ENCODE measurements at places on chromosomes 2 and 18.

GRCh38 chr2:78779761-78780160, 245.7 kb upstream of the REG3G start:
- no peak for DNase-seq

DNA sequence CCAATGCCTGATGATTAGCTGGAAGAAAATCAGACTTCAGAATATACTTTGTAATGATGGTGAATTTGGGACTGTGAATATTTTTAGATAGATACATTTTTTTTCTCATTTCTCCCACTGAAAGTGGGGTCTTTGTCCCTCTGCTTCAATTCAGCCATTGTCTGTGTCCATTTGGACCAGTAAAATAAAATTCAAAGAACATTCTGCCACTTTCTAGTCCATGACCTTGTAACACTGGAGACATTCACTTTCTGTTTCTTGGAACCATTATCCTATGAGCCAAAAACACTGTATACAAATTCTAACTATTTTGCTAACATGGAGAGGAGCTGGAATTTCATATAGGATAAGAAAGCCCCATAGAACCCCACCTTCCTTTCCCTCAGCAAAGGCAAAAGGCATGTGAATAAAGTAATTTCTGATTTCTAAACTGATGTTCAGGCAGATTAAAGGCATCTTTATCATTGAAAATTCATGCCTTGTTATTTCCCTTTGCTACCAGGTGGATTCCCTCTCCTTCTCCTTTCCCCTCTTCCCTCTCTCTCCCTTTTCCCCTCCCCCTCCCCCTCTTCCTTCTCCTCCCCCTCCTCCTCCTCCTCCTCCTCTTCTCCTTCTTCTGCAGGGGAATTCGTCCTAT, 2010.4 kb upstream of the LRRTM1 start:
- no peak for DNase-seq

GRCh38 chr18:58590839-58591238, 38.1 kb downstream of the ALPK2 start:
- DNase-seq = no peak

DNA sequence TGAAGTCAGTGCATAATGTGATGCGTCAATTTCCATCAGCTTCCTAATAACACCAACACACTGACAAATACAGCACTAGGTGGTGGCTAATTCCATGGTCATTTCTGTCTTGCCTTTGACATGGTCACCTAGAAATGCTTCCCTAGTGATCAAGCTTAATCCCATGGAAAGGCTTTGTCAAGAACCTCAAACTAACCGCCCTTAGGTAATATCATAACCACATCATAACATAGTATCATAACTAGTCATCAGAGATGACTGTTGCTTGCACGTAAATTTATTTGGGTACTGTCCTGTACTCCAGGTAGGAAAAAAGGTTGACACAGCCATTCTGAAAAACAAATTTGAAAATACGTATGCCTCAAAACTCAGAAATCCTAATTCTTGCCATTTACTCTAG, 471.8 kb downstream of the IRS1 start:
- no peak for DNase-seq

DNA sequence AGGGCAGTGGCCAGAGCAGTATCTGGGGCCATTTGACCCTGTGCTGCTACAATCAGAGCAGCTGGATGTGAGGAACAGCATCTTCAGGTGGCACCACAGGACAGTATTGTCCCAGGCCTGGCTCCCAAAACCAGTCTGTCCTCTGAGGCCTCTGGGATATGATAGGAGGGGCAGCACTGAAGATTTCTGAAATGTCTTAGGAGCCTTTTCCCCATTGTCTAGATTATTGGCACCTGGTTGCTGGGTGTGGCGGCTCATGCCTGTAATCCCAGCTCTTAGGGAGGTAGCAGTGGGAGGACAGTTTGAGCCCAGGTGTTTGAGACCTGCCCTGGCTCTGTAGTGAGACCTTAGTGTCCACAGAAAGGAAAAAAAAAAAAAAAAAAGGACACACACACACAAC, 270.6 kb upstream of the FBXO11 start:
- no peak for DNase-seq

DNA sequence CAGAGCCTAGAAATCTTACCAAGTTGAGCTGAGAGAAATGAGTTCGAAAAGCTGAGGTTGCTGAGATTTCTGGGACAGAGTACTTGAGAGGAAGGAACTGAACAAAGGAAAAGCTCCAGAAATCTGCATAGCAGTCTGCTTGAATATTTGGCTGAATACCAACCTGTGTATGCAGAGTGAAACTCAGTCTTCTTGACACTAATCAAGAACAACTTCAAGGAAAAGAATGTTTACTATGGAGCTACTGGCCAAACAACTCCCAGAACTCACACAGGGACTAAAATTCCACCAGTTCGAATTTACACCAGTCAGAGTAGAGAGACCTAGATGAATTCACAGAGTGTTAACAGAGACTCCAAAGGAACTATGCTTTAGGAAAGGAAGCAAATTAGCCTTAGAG, 66.5 kb downstream of the USP37 start:
- no peak for DNase-seq

- no peak for DNase-seq
Measured at GRCh38 chr2:168424112-168424951, 31.7 kb upstream of the CERS6 start.

DNA sequence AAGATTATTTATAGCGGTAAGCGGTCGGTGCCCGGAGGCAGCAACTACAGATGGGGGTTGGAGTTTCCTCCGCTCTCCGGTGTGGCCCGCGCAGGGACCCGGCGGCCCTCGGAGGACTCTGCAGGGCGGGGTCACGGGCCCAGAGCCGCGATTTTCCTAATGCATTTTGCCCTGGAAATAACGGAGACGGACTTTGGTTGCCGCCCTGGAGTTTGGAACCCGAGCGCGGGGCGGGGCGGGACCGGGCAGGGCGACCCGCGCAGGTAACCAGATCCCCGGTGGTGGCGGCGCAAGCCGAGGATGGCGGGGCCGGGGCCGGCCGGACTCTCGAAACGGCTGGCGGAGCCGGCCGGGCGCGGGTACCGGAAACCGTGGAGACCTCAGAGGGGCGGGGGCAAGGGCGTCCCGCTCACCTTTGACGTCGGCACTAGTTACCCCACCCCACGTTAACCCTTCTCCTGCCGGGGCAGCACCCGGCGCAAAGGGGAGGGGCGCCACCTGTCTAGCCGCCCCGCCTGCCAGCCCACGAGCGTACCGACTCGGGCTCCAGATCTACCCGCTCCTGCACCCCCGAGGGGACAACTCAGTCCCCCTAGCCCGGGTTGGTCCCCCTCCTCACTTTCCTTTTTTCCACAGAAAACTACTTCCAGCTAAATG, 2.9 kb downstream of the CYP26B1 start:
- DNase-seq = no peak

DNA sequence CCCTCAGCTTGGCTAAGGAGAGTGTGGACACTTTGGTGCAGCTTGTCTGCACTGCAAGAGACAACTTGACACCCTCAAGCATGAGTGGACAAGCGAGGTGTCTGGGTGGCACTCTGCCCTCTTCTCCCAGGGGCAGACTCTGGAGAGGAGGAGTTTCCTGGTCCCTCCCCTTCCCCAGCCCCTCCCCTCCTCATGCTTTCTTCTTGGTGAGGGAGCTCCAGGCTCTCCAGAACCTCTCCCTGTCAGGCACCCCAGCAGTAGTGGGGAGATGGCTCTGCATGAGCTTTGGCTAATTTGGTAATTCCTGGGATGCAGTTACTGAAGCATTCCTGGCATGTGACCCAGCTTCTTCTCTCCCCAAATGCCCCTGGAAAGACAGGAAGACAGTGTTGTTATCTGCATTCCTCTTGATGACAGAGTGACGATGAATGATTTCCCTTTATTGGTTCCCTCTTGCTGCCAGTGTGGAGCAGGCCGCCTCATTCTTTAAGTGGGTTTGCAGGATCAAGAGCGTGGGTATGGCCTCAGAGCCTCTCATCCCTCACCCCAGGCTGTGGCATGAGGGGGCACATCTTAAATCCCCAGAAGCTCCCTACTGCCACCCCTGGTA, 89.2 kb downstream of the STPG4 start:
- DNase-seq = no peak

DNA sequence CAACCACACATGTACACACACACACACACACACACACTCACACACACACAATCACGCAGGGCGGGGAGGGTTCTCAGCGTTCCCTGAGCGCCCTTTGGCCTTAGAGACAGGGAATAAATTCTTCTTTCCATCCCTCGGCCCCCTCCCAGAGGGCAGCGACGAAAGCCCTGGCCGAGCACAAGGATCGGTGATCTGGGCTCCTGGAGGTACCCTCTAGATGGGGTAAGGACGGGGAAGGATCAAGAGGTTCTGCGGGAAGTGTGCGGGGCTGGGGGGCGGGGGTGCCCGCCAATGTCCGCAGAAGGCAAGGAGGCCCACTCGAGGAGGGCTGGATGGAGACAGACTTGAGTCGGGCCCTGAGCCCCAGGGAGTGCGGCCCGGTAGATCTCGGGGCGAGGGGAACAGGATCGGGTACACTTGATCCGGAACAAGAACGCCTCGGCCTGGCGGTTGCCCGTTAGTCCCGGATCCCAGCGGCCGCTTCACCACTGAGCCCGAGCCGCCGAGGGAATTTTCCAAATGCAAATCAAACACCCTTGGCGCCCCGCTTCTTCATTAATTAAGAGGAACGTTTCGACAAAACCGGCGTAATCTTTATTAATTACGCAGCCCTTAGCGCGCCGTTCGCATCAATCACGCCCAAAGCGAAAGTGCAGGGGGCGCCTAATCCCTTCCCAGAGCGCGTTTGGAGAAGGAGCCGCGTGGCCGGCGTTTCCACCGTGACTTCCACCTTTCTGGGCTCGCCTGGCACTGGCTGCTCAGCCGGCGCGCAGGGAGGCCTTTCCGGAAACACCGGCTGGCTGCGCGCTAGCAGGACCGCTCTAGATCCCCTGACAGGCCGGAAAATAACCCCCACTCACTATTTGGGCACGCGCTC, 7.0 kb upstream of the PAX3 start:
- DNase-seq = no peak

DNA sequence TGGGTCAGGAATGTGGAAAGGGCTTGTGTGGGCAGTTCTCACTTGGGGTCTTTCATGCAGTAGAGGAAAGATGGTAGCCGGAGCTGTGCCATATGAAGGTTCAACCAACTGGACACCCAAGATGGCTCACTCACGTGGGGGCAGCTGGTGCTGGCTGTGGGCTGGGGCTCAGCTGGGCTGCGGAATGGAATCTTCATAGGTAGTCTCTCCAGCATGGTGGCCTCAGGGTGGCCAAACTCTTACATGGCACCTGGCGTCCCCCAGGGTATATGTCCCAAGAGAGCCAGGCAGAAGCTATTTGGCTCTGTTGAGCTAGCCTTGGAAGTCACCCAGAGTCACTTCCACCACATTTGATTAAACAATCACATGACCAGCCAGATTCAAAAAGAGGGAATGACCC, 163.1 kb upstream of the KLHL29 start:
- no peak for DNase-seq

DNA sequence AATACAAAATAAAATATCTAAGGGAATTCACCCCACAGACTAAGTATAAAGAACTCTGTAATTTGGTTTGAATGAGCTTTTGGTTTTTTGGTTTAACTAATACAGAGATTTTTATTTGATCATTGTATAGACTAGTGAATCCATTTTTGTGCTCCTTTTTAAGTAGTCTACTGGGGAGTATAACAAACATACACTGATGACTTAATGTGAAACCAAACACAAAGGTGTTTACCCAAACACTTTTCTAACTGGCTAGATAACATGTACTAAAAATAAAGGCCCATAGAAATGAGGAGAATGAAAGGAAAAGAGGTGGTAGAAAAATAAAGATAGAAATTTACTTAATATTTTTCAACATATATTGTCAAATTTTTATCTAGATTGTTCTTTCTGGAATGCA, 146.0 kb downstream of the NRXN1 start:
- no peak for DNase-seq

All from SIG-M5 (cell line).